ENCODE measurements at places on chromosomes 3 and 15.

GRCh38 chr3:79002465-79003372 is 765.1 kb downstream of the ROBO1 start:
- no peak for DNase-seq

- no peak for DNase-seq
Measured at GRCh38 chr3:185330644-185331043, 32.3 kb upstream of the MAP3K13 start.

- no peak for DNase-seq
Measured at GRCh38 chr3:43766672-43767465, 76.1 kb downstream of the ABHD5 start.

DNA sequence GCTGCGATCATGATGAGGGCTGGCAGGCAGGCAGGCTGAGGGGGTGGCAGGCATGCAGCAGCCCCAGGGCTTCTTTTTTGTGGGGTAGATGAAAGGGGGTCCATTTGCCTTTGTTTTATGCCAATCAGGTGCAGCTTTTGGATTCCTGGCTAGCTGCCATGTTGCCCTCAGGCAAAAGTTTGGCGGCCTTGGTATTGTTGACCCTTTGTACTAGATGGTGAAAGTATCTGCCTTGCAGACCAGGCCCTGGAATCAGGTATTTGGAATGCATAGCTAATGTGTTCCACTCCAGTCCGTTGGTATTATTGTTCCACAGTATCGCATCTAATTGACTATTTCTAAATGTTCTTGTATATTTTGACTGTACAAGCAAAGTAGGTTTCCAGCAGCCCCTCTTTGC is 35.0 kb downstream of the EEFSEC start:
- DNase-seq: no peak

- no peak for DNase-seq
Measured at GRCh38 chr15:70387081-70387480, 289.4 kb upstream of the TLE3 start.

DNA sequence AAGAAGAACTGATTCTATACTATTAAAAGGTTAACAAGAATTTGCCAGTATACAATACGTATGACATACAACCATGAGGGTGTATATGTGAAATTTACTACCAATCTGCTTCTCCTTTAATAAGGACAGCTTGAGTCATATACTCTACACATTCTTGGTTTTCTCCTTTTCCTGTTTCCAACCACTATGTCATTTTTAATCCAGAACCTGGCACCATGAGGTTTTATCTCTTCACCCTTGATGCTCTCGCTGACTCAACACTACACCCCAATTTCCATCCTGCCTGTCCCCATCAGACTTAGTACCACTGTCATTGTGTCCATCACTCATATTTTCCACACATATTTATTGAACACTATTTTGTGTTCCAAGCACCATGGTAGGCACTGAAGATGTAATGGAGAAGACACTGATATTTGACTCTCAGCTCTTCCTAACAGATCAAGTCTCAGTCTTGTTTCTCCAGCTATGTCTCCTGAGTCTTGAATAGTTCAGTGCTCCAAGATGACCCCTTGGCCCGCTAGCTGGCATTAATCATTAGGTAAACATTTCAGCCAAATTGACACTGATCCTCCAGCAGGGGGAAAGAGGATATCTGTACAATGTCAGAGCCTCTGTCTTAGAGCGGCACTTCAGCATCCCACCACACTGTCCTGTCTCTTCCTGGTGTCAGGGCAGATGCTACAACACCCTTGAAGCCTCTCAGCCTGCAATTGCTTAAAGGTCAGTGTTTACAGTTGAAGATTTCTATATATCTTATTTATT is 11.2 kb upstream of the COL8A1 start:
- DNase-seq: no peak

GRCh38 chr3:153633407-153633806 is 471.4 kb downstream of the RAP2B start:
- DNase-seq: no peak

- DNase-seq: no peak
Measured at GRCh38 chr15:81302701-81303109, 21.2 kb downstream of the STARD5 start.

- DNase-seq: no peak
Measured at GRCh38 chr3:150739200-150739863, 23.6 kb downstream of the SIAH2 start.

DNA sequence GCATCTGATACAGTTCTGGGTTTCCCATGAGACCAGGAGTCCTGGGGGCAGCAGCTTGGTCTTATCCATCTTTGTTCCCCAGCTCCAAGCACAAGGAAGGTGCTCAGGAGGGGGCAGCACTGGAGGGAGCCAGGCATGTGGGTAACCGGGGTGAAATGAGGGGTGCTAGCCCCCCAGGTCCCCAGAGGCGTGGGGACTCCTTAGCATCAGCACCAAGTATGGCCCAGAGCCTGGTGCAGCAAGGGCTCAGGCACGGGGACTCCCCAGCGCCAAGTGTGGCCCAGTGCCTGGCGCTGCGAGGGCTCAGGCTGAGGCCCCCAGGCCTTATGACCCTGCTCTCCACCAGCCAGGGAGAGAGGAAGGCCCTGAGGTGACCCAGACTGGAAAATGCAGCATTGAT is 94.1 kb downstream of the CHSY1 start:
- no peak for DNase-seq

GRCh38 chr15:83657549-83657948 is 3.6 kb downstream of the ADAMTSL3 start:
- no peak for DNase-seq

DNA sequence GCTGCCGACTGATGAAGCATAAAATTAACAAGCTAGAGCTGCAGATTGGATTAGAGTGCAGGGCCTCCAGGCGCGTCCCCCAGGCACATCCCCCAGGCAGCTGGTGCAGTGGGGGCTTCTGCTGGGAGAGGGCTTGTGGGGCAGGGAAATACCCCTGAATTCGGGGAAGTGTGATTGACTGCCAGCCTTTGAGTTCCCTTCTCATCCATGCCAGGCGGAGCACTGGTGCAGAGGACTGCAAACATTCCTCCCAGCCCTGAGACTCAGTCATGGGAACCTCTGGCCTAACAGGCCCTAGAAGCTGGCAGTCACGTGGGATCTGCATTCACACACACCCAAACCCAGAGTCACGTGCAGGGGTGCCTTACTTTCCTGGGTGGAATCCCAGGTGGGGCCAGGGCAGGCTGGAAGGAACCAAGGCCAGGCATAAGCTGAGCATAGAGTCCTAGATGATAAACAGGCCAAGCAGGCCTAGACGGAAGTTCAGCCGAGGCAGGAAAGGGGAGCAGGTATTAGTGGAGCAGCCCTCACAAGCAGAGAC is 46.2 kb upstream of the SEC22A start:
- DNase-seq: no peak

- DNase-seq: no peak
Measured at GRCh38 chr15:93121973-93122910, 33.2 kb upstream of the RGMA start.

DNA sequence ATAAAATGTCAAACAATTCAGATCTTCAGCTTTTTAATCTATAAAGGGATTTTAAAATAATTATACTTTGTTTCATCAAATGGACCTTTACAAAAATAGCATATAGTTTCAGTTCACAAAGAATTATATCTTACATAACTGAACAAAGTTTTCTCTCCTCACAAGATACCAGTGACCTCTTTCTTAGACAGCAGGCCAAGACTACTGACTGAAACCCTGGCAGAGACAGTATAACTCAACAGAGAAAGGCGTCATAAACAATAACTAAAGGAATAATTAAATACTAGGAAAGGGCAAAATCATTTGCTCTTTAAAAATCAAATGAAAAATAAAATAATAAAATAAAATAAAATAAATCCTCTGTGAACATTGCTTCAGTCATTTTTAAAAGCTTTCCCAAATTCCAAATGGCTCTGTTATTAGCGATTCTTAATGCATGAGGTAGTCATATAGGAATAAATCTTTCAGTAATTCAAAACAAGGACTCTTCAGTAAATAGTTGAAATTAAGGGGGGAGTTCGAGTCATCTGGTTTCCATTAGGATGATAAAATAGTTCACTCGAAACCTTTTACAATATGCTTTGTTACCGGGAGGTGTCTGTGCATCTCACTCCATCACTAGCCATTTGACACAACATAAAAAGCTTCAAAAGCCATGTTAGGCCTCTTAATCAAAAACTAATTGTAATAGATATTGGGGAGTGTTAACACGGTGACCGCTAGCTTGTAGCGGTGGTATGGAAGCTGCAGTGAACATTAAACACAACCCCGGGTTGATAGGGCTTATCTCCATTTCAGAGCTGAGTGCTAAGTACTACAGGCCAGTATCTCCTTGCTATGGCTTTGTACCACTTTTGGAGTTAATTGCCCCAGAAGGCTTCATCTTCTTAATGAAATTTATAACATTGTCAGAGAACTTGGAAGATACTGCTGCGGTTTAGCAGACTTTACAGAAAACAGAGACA is 142.9 kb upstream of the NR2F2 start:
- no peak for DNase-seq

- DNase-seq: no peak
Measured at GRCh38 chr3:64974401-64974800, 286.6 kb upstream of the ADAMTS9 start.

- DNase-seq: no peak
Measured at GRCh38 chr3:60953351-60953750, 297.9 kb downstream of the FHIT start.

DNA sequence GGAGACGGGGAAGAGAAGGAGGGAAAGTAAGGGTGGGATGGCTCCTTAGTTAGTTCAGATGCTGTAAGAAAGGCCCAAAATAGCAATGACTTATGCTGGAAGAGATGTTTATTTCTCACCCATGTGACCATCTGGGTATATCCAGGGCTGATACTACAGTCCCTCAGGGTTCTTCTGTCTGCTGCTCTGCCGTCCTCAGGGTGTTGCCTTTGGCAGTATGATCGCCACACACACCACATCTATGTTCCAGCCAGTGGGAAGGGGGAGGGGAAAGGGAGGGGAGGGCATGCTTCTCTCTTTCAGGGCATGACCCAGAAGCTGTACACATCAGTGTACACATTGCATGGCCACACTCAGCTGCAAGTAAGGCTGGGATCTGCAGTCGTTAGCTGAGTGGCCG is 10.2 kb downstream of the CD276 start:
- no peak for DNase-seq

DNA sequence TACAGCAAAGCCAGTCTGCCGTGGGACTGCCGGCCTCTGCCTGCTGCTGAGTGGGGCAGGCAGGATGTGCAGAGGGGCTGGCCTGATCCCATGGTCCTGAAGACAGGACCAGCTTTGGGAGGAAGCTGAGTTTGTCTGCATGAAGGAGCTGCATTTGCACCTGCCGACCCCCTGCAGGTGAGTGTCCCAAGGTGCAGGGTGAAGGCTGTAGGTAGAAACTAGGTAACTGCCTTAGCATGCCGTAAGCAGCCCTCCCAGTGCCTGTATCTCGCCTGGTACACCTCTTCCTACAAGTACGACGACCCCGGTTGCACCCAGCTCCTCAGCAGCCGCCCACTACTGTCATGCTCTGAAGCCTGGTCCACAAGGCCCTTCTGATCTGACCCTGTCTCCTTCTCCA is 34.9 kb downstream of the AMOTL2 start:
- DNase-seq: no peak

GRCh38 chr3:55423782-55424181 is 63.3 kb downstream of the WNT5A start:
- no peak for DNase-seq

- no peak for DNase-seq
Measured at GRCh38 chr3:15460891-15461531, 33.6 kb downstream of the EAF1 start.

GRCh38 chr3:130963878-130964277 is 62.7 kb downstream of the ASTE1 start:
- DNase-seq: no peak

DNA sequence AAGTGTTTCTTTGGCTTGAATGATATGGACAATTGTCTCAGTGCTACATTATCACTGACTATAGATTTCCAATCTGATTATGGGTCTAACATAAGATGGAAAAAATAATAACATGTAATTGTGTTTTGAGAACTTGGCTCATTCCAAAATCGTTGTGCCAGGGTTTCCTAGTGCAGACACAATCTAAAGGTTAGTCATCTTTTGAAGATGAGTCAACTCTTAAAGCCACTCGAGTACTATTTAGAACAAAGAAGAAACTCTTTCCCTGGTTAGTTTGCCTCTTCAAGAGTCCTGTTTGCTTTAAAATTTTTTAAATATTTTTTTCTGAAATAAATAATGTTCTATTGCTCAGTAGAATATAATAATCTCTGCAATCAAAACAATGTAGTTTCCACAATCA is 301.0 kb downstream of the CADM2 start:
- no peak for DNase-seq

DNA sequence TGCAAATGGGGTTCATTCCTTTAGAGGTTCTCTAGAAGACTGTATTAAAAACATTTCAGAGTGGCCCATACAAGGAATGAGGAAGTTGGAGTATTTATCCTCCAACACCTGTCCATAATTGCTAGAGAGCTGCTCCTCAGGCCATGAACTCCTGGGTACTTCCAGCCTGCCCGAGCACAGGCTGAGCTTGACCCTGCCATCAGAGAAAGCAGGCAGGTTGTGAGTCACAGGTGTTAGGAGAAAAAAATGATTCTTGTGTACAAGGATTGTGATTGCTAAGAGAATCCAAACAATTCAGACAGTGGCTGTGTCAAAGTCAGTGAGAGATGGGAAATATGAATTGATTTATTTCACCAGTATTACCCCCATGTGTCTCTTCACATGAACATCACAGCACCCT is 156.8 kb upstream of the GADL1 start:
- DNase-seq: no peak

- no peak for DNase-seq
Measured at GRCh38 chr3:160564258-160564911, 986 bp downstream of the KPNA4 start.

DNA sequence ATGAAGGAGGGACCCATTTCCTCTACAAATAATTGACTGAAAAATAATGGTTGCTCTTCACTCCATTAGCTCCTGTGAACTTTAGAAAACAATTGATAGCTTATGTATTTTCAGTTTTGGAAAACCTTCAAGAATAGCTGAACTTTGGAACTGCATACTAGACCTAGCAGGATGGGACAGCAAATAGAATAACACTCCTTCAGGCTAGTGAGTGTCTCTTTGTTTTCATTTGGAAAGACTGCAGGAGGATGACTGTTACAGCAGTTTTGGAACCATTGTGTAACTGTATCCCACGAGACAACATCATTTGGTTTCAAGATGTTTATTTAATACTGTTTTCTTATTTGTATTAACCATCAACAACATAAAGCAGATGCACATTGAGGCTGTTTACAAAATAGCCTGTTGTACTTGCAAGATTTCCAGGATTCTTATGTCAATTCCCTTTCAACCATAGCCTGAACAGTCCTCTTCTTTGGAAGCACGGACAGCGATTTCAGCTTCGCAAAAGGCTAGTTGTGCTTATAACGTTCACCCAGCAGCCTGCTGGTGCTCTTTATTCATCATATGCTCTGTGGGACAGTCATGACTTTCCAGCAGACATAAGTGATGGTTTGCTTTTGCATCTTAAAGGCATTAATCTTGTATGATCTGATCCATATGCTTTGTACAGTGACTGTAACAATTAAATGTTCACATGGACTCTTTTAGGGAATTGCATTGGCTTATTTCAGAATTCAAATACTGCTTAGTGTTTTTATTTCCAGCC is 335.5 kb downstream of the IL5RA start:
- DNase-seq: peak; percentile 79
